ENCODE measurements at places on chromosomes 1 and 21.

GRCh38 chr1:37946703-37947360, at the start of gene INPP5B:
Gene INPP5B, minus strand, starts transcription at chr1:37947053. Its CDS starts 745 bp downstream, at chr1:37946308.
- DNase-seq: peak; percentile 57

- no peak for DNase-seq
These were observed 129.4 kb downstream of the RASAL2 start for GRCh38 chr1:178223289-178223688.

DNA sequence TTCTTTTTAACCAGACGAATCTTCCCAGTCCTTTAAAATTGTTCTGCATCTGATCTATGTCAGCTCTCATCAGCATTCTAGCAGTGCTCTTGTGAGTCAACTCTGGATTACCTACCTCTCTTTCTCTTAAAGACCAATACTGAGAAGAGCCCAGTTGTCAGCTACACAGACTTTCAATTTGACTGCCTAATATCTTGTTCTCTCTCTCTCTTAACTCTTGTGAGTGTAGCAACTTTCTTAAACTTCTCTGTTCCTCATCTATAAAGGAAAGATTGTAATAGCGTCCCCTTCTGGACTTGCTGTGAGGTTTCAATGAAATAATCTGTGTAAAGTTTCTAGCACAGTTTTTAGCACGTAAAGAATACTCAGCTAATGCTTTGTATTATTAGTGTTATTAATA, 499.3 kb upstream of the ADAMTS5 start:
- no peak for DNase-seq

DNA sequence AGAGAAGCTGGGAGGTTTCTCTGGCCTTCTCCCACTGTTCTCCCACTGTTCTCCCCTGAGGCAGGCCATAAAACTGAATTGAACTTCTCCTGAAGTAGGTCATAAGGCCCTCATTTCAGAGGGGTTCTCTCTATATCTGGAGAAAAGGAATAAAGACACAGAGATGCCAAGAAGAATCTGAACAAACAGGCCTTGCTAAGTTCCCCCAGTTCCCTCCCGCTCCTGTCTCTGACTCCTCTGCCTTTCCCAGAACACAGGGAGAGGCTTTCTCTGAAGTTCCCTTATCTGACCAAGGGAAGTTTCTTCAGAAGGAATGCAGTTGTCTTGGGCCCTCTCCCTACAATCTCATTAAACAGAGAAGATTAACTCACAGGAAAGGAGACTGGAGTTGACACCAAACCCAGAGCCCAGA, 83.4 kb downstream of the SLC16A1 start:
- no peak for DNase-seq

- DNase-seq: no peak
These were observed 47.4 kb downstream of the SLC30A10 start for GRCh38 chr1:219880765-219881457.

GRCh38 chr1:5765483-5765882, 226.7 kb downstream of the NPHP4 start:
- no peak for DNase-seq

DNA sequence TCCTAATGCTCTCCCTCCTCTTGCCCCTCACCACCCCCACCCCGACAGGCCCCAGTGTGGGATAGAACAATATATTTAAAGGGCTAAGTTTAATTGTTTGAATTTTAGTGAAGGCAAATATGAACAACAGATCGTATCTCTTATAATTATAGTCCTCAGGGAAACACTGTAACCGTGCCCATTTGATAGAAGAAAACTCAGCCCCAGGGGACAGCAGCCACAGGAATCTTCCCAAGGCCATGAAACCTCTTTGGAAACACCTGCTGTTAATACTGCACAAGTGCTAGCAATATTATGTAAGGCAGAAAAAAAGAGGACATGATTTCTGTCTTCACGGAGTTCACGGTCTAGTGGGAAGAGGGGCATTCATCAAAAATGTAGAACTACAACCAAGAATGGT, 142.2 kb downstream of the URB2 start:
- no peak for DNase-seq

DNA sequence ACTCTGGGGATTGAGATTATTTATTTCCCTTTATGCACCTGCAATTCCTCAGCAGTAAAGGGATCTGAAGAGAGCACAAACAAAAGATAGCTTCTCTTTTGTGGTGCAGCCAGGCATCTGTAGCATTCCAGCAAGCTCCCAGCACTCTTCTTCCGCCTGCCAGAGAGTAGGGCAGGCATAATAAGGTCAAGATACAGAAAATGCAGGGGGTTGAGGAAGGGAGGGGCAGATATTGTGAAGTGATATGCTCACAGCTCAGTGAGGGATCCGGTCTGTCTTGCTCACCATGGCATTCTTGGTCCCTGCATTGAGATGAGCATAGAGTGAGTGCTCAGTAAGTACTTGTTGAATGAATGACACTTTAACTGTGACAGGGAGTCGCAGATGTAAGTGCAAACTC, 23.9 kb downstream of the FASLG start:
- DNase-seq: no peak

DNA sequence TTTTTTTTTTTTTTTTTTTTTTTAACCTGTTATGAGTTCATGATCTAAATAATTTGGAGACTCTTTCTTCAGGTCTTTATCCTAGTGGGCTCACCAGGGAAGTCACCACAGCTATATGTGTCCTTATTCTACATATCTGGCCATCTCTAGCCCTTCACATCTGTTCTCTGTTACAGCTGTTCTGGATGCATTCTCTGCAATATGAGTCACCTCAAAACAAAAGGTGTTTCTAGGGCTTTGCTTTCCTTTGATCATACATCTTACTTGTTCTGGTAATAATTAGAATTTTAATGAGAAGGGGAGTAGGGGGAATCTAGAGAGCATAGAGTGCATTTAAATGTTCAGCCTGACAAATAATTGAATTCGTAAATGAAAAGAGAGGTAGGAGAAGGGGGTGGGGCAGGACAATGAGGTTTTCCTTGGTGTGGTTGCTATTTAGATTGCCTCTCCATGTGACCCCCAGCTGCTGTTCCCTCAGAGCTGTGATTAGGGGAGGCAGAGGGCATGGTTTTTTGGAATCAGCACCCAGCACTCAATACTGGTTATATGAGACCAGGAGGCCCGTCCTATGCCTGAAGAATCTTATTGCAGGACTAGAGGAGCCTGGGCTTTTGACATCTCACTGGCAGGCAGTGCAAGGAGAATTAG, 8.0 kb downstream of the SYT6 start:
- no peak for DNase-seq

- DNase-seq: no peak
These were observed 4.3 kb downstream of the S100A10 start for GRCh38 chr1:151989211-151989862.

DNA sequence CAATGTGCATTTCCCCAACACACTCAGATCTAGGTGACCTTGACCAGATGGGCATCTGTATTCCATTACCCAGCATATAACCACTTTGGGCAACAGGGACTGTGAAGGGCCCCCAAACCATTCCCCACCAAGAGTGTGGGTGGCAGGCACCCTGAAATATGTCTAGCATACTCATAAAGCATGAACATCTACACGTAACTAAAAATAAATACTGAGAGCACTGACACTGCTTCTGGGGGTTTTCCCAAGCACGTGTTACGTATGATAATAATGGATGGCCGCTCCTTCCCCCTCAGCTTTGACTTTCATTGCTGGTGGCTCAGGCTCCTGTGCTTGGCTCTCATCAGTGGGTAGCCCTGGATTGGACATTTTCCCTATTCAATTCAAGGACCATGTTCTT, 39.1 kb downstream of the IGSF3 start:
- DNase-seq: no peak

- no peak for DNase-seq
These were observed 91.6 kb downstream of the ZNF648 start for GRCh38 chr1:181969902-181970301.

GRCh38 chr21:25506261-25506660, 101.0 kb downstream of the MRPL39 start:
- no peak for DNase-seq

DNA sequence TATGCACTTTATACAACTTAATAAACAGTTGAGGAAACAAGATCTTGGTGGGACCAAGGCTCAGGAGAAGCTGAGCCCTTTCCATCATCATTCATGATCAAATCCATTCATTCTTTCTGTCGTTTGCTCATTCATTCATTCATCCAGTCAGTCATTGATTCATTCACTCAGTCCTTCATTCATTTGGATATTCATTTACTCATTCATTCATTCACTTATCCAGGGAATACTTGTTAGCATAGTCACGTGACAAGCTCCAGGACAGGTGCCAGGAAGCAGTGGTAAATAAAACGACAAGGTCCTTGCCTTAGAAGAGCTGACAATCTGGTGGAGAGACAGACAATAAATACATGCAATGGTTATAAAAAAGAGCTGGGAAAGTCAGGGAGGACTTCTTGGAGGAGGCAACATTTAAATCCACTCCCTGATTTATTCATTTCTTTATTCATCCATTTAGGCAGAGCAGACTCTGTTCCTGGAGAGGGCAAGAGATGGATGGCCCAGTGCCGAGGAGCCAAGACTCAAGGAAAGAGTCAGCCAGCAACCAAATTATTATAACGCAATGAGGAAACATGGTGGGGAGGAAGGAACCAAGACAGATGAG, 74.1 kb upstream of the CASZ1 start:
- DNase-seq: no peak

- DNase-seq: no peak
These were observed 15.7 kb upstream of the RCAN1 start for GRCh38 chr21:34630536-34631143.

- no peak for DNase-seq
These were observed 136.8 kb upstream of the RUNX3 start for GRCh38 chr1:25066731-25067517.

GRCh38 chr1:114010433-114011184, 31.3 kb downstream of the OLFML3 start:
- DNase-seq: no peak

DNA sequence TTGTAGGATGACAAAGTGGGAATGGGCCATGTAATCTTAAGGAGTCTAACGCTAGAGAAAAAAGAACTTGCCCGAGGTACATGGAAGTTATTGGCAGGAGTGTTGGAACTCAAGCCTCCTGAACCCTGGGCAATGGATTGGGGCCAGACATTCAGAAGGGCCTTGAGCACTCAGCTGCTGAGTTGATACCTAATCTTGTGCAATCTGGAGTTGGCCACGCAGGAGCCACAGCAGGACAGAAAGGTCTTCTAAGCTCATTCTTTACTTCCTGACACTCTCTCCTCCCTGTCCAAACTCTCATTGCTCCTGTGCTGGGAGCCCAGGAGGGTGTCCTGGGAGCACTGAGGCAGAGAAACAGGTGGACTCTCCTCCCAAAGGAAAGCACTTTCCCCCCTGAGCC, 25.1 kb upstream of the CSF1 start:
- no peak for DNase-seq

- DNase-seq: peak; percentile 18
These were observed 17.2 kb downstream of the SYT2 start for GRCh38 chr1:202692959-202693555.

DNA sequence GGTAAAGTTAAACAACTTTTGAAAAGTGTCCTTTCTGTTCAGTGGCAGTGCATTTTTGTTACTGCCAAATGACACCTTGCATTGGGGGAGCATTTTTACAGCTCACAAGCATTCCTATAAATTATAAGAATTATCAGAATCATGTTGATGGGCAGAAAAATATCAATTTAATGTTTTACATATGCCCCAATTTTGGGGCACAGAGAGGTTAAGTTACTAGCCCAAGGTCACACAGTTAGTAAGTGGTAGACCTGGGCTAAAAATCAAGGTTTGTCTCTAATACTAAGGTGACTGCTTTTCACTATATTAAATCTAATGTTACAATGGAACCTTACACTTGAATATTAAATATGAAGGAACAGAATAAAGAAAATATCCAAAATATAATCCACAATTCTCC, 180.1 kb upstream of the IVNS1ABP start:
- no peak for DNase-seq

- DNase-seq: no peak
These were observed 13.6 kb upstream of the TRIM17 start for GRCh38 chr1:228430243-228430642.

GRCh38 chr1:116754198-116754977, at the start of gene CD2:
Gene CD2, plus strand, starts transcription at chr1:116754430. Its CDS starts 63 bp downstream, at chr1:116754493.
- no peak for DNase-seq

- no peak for DNase-seq
These were observed 3.1 kb upstream of the TRIM45 start for GRCh38 chr1:117124661-117125060.

- DNase-seq: no peak
These were observed 57.2 kb downstream of the NPHP4 start for GRCh38 chr1:5935026-5935425.

DNA sequence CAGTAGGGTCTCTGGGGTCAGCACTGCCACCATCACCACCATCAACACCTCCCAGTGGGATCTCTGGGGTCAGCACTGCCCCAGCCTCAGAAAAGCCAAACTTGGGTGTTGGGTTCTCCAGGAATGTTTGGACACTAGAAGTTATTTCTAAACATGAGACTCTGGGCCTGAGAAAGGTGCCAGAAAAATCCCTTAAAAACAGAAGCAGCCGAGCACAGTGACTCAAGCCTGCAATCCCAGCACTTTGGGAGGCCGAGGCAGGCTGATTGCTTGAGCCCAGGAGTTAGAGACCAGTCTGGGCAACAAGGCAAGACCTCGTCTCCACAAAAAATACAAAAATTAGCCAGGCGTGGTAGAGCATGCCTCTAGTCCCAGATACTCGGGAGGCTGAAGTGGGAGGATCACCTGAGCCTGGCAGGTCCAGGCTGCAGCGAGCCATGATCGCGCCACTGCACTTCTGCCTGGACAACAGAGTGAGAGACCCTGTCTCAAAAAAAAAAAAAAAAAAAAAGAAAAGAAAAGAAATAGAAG, 470 bp downstream of the PTAFR start:
- DNase-seq: no peak

DNA sequence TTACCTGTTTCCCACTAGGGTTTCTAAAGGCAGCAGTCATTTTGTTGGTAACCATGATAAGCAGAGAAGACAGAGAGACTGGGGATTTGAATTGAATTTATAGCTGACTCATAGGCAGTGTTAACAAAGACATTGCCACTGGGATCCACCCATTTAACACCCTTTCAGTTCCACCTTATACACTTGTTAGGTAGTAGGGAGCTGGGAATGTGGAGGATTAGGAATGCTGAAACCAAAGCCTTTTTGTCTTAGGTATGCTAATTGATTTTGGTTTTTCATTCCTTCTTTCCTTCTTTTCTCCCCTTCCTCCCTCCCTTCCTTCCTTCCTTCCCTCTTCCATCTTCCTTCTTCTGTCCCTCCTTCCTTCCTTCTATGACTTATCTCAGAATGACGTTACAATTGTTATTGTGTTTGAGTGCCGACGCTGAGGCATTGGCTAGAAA, 7.5 kb upstream of the EVI5 start:
- DNase-seq: no peak

- no peak for DNase-seq
These were observed 310.5 kb downstream of the S1PR1 start for GRCh38 chr1:101547357-101547756.
